Left colon (tissue), 2 donors: ENCODE measurements at places on chromosomes 13 and 19. TPM values are rescaled to one million over a fixed set of nuclear protein-coding genes. Genes with fewer than 3 reads are reported as not detected.

GRCh38 chr19:58085348-58085875, 12.6 kb downstream of the ZSCAN18 start:
- no peak for DNase-seq

DNA sequence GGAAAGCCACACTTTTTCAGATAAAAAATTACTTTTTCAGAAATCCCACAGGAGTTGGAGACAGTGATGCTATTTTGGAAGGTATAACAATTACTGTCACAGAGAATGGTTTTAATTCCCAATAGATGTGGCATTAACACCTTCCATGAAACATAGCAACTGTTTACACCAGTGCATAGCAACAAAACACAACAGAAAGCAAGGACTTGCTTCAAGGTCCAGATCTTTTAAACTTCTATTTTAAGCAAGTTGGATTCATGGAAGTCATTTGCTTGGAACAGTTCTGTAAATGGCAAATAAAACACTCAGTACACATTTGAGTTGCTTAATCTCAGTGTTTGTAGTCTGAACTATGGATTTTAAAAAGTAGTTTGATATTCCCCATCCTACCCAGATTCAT, 385.9 kb upstream of the SPRY2 start:
- no peak for DNase-seq

GRCh38 chr19:35797663-35798062, 15.0 kb downstream of the PRODH2 start:
- DNase-seq: no peak

- DNase-seq: no peak
Observed at GRCh38 chr19:53898636-53899341, 10.3 kb upstream of the CACNG7 start.

Gene GPR12
- 0.08 TPM for total RNA-seq

GRCh38 chr13:33276570-33276969, 9.0 kb downstream of the STARD13 start:
- DNase-seq: no peak

- DNase-seq: no peak
Observed at GRCh38 chr13:94552095-94552494, 43.9 kb downstream of the TGDS start.

GRCh38 chr19:29292153-29292552, 79.2 kb upstream of the UQCRFS1 start:
- DNase-seq: no peak

- DNase-seq: no peak
Observed at GRCh38 chr13:88068975-88069374, 397.8 kb downstream of the SLITRK5 start.

GRCh38 chr13:110106726-110107125, 200.2 kb downstream of the COL4A1 start:
- peak; percentile 71 for DNase-seq

DNA sequence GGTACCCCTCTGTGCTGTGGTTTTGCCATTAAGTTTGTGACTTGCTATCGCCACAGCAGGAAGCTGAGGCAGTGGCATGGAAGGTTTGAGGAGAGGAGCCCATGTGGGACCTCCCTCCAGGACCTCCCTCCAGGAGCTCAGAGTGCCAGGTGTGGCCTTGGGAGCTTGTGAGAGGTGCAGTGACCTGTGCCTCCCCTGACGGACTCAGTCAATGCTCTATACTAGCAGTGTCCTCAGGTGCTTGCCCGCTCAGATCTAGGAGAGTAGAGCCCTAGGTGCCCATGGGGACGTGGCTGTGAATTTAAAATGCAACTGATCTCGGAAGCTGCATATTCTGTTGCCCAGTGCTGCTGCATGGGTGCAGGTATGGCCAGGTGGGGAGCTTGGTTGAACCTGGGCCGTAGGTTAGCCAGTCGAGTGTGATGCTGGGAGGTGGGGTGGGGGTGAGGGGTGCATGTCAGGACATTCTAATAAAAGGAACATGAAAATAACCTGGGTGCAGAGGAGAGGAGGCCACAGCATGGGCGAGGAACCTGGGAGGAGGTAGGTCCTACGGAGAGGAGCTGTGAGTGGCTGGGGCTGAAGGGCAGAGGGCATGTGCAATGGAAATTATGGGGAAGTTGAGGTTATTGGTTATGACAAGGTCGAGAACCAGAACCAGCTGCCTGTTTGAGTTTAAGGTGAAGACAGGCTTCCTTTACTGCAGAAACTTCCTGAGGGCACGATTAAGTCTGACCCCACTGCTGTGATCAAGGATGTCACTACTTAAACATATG, 41.6 kb downstream of the TEX29 start:
- no peak for DNase-seq

Gene SIGLEC9
- total RNA-seq: 2.0 TPM

- DNase-seq: no peak
Observed at GRCh38 chr13:58598241-58598640, 966.7 kb downstream of the PCDH17 start.

DNA sequence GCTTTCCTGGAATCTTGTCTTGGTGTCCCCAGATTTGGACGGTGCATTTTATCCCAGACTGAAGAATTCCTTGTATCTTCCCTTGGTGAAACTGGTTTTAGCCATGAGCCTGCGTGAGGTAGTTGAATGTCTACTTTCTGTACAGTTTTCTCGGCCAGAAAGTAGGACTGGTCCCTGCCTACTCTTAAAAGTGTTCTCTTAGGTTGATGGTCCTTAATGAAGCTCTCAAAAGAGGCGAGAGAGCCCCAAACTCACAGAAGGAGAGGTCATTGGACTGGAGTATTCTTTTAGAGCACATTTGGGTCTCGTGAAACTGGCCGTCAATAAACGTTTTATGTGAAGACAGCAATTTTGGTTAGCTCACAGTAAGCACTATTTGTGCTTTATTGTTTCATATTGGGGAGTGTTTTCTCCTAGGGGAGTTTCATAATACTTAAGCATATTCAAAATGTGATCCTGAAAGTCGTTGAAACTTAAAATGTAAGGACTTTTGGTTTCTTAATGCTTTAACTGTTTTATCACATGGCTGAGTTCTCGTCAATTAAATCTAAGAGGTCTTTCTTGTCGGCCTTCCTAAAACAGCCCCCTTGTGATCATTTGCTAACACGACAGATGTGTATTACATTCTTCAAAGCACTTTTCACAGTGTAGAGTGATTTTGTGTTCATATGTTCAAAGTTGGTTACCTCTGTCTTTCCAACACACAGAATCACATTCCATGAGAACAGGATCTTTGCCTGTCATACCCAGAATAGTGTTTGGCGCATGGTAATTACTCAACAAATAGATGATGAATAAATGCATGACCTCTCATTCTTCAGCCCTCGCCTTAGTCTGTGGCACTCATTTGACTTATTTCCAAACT, 889 bp downstream of the GTF2F2 start:
- DNase-seq: no peak

Gene ZNF296
- 6.1 TPM for total RNA-seq

GRCh38 chr13:57633141-57633949, 1.8 kb downstream of the PCDH17 start:
- no peak for DNase-seq

GRCh38 chr19:45428384-45429231, 4.9 kb upstream of the ERCC1 start:
- peak; percentile 44 for DNase-seq

DNA sequence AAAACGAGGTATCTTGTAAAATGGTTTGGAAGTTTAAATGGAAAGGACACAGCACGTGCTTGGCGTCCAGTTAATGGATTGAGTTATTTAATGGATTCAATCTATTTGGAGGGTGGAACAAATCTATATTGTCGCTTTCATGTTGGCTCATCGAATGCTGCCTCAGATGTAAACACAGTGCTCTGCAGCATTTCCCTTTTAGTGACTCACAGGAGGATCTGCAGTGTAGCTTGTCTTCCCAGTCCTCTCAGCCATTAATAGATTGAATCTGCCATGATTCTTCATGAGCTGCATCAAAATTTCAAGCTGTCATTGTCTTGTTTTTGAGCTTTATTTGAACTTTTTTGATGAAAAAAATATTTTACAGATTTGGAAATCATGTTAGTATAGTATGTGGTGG, 44.7 kb downstream of the DHRS12 start:
- no peak for DNase-seq

- DNase-seq: no peak
Observed at GRCh38 chr13:71801165-71801760, 65.7 kb downstream of the DACH1 start.

DNA sequence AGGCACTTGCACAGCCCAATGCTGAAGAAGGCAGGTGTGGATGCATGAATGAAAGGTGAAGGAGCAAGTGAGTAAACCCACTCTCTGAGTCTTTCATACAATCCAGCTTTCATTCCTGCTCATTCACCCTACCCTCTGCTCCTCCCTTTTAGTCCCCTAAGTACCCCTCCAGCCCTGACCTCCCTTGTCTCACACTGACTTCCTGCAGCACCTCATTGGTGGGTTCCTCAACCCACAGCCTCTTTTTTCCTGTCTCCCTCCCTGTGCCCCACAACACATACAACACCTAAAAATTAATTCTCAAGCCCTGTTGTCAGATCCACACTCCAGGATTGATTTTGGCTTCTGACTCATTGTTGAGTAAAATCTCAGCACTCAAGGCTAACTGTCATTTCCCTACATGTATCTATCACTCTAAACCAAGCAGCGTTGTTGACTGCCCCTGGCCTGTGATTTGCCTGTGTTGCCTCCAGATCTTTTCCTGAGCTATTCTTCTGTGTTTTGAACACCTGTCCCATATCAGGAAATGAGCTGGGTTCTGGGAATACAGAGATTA, 177.3 kb upstream of the SERP2 start:
- DNase-seq: no peak

GRCh38 chr13:78609464-78610205, 6.3 kb upstream of the POU4F1 start:
- no peak for DNase-seq
